Stimulated activated naive B cell treated with anti-CD40 and anti-IgM and Interleukin-4, amounts not matched to agents 10 μg/mL and 1 μg/mL and 100 μg/mL, for 72 hours (primary cell): ENCODE measurements at places on chromosomes 4 and X.

DNA sequence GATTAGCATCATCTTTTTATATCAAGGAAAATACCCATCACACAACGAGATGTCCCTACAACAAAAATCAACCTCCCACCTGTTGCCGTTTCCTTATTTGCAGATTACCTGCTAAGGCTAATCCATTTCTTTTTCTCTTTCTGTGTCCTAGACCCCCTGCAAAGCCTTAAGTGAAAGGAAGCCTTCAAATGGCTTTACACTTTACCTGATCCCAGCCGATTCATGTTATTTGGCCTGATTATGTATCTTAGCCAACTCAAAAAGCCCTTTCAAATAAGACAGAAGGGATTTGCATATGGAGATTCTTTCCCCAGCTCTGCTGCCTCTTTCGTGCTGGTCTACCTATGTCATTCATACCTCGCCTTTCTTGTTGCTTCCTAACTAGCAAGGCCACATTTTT is 14.4 kb downstream of the ABCG2 start:
- DNase-seq, result no peak

DNA sequence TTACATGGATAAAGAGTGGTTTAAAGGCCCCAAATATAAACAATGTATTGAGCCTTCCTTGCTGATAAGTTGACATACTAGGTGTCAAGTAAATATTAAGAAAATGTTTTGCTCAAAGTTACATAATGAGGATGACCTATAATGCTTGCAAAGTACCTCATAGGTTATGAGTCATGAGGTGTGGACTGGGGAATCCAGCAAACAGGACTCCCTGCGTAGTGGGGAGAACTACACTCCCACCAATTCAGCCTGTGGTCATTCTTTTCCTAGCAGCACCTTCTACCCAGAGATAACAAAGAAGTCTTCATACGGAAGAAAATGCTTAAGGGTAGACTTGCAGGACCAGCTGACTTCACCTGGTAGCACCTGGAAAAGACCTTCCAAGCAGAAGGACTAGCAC is 418.9 kb upstream of the CPEB2 start:
- DNase-seq, result no peak

DNA sequence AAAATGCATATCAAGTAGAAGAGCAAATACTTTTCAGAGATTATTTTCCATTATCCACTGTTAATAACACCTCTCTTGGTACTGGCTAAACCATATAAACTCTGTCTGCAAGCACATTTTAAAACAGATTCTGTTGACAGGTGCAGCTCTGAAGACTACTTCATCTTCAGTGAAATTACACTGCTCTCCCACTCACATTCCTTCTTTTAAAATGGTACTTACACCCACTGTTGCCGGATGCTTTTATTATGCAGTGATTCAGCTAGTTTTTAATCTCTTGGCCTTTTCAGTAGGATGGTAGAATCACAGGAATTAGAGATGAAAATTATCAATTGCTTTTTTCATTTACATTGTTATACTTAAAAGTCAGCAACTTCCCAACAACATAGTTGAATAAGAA is 381.6 kb downstream of the GASK1B start:
- DNase-seq, result no peak

DNA sequence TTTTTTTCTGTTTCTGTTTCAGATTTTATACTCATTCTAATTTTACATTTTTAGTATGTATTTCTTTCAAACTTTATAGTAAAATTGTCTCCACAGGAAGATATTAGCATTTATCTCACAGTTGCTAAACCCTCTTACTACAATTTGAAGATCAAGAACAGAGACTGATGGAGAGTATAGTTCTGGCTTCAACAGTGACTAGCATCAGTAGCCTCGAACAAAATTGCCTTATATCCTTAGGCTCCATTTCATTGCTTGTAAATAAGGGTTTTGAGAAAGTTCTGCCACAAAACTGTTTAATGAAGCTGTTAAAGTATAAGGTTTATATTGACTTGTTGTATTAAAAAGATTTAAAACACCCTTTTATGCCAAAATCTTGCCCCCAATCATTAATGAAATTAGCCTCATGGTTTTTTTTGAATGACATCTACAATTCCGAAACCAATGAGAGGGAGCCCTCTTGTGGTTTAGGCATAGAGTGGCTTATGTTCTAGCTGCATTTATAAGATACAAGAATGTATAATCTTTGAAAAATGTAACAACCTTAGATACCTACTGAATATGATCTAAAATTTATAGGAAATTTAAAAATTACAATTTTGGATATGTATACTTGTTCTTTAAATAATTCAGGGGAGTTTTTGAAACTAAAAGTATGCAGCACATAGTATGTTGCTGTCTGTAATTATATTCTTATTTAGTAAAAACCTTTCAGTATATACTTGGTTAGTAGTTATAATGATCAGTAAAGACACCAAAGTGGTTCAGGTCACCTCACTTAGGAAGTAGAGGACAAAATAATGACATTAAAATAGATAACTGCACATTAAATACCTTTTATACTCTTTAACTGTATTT is 109.8 kb upstream of the HPGD start:
- no peak for DNase-seq

- DNase-seq, result no peak
These were observed 17.5 kb downstream of the KLKB1 start for GRCh38 chr4:186244835-186245234.

DNA sequence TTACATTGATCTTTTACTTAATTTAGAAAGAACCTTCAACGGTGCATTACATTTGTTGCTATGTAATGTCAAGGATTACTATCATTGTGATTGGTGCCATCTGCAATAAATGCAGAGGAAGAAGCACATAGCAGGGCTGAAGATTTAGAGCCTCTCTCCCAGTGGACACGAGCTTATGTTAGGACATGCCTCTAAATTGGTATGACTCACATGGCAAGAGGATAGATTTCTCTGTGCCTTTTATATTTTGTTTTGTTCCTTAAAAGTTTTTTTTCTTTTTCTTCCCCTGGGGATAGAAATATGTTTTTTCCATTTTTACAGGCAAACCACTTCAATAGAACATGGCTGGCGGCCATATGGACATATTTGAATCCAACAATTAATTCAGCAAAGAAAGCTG is 205.0 kb upstream of the HAND2 start:
- no peak for DNase-seq

DNA sequence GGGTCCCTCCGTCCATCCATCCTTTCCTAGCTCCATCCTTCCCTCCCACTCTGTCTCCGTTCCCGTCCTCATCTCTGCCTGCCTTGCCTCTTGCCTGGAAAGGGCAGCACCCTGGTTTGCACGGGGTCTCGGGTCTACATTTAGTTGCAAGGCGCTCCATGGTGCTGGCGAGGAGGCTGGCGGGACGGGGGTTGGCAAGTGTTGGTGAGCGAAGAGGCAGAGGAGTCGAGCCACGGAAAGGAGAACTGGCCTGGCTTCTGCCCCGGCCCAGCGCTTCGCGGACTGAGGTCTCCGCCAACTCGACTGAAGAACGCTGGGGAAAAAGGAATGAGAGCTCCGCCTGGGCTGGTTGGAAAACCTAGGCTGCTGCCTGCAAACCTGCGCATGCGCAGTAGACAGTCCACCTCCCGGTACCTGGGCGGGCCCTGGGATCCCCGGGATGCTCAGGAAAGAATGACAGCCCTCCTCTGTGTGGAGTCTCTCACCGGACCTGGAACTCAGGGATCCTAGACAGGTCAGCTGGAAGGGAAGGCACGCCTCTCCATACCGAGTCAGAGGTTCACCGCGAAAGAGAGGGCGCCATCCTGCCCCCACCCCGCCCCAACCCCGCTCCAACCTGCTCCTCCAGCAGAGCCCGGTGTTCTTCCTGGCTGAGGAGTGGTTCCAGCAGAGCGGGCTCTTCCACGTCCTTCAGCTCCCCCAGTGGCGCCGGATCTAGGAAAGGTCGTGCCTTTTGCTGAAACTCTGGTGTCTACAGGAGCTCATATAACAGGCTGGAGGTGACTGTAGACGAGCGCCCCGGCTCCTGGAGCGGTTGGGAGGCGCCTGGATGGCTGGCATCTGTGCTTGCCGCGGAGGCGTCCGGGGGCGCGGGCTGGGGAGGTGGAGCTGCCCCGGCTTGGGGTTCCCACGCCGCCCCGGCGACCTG is 6.0 kb downstream of the FRG2 start:
- DNase-seq, result no peak

DNA sequence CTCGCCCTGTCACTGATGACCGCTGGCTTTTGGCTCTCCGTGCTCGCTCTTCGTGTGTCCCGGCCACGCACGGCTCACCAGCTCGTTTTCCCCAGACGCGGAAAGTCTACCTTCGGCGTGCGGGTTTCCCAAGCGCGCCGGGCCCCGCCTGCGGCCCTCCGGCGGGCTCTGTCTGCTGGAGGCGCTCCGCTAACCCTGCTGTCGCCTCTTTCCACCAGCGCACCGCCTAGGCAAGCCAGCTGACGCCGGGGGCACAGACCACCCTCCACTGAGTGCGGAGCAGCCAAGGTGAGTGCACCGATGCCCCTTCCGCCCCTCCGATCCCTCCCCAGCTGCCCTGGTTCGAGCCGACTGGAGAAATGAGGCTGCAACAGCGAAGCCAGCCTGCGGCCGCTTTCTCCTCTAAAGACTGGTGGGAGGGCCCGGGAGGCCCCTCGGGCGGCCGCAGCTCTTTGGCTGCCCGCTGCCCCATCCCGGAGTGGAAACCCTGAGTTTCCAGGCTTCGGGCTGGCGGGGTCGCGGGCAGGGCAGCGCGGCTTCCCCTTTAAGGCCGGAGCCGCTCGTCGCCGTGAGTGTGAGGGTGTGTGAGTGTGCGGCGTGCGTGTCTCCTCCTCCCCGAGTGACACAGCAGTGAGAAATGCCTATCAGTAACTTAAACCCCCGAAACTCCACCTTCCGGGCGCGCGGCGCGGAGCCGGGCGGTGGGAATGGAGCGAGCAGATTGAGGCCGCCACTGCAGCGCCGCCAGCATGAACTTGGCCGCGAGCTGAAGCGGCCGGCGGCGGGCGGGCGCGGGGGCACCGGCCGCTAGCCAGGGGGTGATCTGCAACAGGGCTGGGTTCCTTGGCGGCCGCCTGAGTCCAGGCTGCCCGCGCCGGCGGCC is at the start of gene MAMLD1:
Gene MAMLD1 (plus strand): TSS at position 719 of the 883 bp plus-strand sequence. CDS start 82,200 bp downstream, outside the sequence.
- peak; percentile 29 for DNase-seq

DNA sequence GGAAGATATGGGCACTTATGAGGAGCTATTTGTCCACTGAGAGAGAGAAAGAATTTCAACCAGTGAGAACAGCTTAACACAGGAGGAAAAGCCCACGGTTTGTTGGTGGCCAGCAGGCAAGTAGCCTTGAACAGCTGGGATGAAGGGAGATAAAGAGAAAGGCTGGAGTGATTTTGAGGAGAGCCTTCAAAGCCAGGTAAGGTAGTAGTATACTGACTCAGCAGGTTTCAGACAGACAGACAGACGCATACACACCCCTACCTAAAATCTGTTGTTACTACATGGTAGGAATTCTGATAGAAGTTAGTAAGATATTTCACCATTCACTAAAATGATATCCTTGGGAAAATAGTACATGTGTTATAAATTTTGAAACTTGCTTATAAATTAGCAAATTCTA is 60.5 kb downstream of the SEC24D start:
- DNase-seq, result no peak

- no peak for DNase-seq
These were observed 35.1 kb downstream of the PSAPL1 start for GRCh38 chr4:7399440-7400234.

DNA sequence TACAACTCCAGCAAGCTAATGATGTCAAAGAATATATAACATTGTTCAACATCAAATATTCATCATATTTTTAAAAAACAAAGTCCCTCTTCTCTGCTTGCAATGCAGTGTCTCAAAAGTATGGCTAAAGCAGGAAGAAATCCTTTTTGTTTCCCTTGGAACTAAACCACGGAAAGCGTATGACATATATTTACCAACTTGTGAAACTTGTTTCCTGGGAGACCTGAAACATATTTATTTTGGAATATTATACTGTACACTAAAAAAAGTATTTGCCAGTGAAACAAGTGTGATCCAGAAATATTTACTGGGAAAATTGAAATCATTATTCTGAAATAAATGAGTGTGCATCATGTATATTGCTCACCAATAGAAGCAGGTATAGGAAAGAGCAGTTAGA is 156.0 kb upstream of the ANKRD50 start:
- DNase-seq, result no peak

- no peak for DNase-seq
These were observed 26.9 kb downstream of the NUDT6 start for GRCh38 chr4:122895336-122895995.

DNA sequence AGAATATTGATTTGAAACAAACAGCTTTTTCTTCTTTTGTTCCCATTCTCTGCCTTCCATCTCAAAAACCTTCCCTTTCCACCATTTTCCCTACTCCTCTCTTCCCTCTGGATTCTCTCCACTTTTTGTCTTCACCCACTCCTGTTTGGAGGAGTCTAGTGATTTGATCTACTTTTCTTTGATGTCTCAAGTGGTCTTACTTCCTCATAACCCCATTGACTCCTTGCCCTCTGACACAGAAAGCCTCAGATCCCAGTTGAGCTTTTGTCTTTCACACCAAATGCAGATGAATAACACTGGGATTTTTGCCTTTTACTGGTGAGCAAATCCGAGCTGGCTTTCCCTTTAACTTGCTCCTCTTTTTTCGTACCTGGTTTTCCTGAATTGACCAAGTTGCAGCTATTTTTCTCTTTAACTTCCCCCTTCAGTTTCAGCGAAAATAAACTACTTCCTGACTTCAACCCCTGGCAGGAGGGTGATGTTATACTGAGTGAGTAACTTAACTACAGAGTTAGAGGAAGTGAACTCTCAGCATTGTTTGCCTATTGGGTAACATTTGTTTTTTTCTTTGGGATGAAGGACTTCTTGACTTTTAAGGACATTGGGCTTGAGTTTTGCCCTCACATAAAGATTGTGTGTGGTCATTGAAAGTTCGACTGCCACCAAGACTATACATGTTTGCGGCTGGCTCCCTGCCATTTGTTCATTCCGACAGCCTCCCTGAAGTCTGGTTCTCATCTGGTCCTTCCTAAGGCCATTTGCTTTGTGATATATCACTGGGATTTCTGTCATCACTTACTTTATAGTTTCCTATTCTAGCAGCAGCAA is 392.8 kb upstream of the NR3C2 start:
- DNase-seq, result peak; percentile 1
